ENCODE measurements at places on chromosomes 2 and 18.

- DNase-seq, result no peak
Measured at GRCh38 chr2:175807031-175807873, 194.8 kb downstream of the LNPK start.

DNA sequence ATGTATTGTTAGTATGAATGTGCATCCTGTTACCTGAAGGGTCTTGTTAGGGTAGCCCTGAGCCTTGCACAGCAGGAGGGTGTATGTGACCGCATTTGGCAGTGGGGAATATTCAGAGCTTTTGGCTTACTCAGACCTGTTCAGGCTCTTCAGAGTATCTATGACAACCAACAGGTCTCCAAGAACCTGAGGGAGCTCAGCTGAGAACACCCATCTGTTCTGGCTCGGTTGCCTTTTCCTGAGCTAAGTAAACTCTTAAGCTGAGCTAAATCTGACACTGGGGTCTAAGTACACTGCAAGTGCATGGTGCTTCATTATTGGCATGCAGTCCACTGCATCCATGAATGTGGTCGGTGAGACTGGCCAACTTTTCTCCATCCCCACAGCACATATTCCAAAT, 92.4 kb upstream of the CHST9 start:
- no peak for DNase-seq

- DNase-seq, result peak; percentile 63
Measured at GRCh38 chr2:51650769-51651168, 618.8 kb upstream of the NRXN1 start.

DNA sequence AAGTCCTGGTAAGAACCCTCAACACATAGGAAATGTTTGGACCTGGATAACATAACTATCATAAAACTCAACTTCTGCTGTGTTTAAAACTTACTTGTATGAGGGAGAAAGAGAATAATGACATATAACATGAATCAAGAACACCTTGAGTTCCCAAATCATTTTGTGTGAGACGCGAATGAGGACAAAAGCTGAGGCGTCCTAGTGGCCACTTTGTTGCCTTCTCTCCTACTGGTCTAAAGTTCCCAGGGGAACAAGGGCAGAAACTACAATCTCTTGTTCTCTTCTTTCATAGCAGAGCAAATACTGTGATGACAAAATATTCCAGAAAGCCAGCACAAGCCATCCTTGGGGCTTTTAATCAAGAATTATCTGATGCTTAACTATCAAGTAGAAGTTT, 8.3 kb upstream of the LCT start:
- no peak for DNase-seq

- DNase-seq, result no peak
Measured at GRCh38 chr18:36104749-36105148, 24.4 kb downstream of the SLC39A6 start.
